ENCODE measurements at places on chromosomes 5 and 9. TPM values are rescaled to one million over a fixed set of nuclear protein-coding genes. Genes with fewer than 3 reads are reported as not detected.

GRCh38 chr9:132898051-132898450 lies 19.4 kb downstream of the SPACA9 start:
- no peak for DNase-seq

DNA sequence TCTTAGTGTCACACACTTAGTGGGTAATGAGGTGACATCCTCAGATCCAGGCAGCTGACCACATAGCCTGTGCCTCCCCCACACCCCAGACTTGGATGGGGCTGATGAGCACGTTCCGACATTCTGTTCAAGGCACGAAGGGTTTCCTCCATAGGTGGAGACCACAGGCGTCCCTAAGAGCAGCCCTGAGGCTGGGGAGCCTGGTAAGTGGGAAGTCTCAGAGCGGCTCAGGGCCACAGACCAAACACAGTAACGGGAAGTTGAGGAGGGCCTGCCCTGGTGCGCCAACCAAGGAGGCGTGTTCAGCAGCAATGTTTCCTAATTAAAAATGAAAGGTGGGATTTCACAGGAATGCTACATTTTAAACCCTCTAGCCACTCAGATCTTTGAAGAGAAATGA lies 102.3 kb upstream of the PHYKPL start:
- no peak for DNase-seq

DNA sequence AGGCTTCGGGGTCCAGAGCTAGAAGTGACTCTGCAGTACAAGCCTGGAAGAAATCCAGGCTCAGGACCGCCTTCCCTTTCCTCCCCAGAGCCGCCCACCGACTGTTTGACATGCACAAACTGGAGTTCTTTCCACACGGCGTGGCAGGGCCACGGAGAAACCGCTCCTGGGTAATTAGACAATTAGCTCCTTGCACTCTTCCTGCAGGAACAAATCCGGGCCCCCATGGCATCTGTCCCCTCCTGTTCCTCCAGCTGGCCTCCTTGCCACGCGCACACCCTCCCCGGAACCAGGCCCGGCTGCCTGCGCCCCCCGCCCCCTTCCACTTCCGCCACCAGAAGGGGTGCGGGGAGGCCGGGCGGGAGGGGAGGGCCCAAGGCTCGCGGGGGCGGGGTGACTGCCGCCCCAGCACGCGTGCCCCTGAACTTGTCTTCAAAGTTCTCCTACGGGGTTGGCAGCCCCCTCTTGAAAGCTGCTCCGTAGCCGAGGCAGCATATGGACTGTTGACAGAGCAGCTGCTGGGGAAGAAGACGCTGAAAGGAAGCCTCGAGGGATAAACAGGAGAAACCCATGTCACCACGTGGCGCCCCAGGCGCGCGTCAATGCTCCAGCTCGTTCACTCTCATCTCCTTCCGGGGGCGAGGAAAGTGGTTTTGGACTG lies 74.3 kb downstream of the SEC61B start:
- no peak for DNase-seq

DNA sequence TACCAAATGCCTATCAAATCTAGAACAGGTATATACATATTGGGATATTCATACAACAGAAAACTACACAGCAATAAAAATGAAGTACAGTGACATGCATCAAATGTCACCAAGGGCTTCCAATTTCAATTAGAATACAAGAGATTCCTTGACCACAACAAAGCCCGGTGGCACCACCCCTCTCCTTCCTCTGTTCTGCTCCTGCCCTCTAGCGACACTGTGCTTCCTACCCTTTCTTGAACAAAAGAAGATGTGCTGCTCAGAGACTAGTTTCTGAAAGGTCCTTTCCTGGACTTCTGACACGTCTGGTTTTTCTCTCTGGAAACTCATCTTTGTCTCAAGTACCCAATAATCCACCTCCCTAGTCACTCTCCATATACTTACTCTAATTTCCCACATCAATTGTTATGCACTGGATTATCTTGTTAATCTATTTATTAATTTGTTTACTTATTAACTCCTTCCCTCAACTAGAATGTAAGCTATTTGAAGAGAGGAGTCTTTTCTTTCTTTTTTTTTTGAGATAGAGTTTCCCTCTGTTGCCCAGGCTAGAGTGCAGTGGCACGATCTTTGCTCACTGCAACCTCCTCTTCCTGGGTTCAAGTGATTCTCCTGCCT lies 70.4 kb upstream of the CTSV start:
- DNase-seq = peak; percentile 83

DNA sequence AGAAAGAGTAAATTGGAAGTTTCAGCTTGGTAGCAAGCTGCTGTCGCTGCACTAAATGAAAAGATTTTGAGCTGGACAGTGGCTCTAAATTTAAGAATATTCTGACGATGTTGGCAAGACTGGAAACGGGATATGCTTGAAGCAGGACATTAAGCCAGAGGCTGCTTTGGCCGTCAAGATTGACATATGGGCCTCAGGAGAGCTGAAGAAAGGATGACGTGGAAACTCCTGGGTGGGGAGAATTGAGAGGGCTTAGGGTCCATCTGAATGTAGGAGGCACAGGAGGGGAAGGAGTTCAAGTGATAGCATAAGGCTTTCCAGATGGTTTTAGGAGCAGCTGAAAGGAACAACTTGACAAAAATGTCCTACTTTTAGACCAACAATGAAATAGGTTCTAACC lies 108.9 kb downstream of the PAPPA start:
- DNase-seq = no peak

DNA sequence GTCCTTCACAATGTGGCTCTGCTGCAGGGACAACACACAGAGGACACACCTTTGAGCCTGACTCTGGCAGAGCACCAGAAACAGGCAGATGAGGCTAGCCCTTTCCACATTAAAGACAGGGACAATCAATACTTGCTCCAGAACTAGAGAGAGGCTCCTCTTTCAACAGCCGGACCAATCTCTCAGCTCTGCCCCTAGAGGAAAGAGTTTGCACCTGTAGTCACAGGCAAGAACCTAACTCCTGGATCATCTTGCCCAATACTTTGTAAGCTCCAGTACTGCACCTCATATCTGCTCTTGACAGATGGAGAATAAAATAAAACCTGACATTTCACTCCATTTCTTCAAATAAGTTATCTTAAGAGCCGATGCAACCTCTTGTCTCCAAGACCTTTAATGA lies 52.1 kb downstream of the EPB41L4A start:
- DNase-seq = peak; percentile 41

- DNase-seq = no peak
Measured at GRCh38 chr5:170342153-170342725, 44.7 kb upstream of the LCP2 start.

DNA sequence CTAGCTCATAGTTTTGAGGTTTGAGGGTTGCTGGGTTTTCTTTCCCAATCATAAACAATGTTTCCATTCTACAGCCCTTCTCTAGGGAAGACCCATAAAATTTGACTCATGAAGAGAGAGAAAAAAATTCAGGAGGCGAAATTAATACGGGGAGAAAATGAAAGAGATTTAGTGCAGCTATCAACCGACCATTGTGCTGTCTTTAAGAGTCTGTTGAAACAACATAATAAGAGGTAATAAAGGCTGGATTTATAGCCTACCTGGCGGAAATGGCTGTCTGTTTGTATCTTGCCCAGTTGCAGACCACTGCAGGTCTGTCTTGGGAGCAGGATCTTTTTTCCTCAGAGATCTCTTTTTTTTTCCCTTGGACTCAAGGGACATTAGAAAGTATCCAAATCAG lies 66.9 kb downstream of the TLR4 start:
- no peak for DNase-seq

DNA sequence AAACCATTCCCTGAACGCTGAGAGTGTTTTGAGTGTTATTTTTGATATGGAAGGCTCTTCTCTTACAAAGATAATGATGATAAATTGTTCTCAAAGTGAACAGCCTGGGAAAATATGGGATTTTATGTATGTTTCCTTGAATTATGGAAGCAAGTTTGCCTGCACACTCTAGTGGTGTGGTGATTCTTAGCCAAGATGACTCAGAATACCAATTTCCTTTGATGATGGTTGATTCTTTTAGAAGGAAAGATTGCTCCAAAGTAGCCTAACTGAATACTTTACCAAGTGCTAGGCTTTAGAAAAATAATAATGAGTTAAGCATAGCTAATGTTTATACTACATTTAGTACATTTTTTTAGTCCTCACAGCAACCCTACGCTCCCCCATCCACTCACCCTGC lies 243.4 kb downstream of the EBF1 start:
- DNase-seq = no peak

GRCh38 chr5:107373549-107374263 lies 297.0 kb downstream of the EFNA5 start:
- no peak for DNase-seq

DNA sequence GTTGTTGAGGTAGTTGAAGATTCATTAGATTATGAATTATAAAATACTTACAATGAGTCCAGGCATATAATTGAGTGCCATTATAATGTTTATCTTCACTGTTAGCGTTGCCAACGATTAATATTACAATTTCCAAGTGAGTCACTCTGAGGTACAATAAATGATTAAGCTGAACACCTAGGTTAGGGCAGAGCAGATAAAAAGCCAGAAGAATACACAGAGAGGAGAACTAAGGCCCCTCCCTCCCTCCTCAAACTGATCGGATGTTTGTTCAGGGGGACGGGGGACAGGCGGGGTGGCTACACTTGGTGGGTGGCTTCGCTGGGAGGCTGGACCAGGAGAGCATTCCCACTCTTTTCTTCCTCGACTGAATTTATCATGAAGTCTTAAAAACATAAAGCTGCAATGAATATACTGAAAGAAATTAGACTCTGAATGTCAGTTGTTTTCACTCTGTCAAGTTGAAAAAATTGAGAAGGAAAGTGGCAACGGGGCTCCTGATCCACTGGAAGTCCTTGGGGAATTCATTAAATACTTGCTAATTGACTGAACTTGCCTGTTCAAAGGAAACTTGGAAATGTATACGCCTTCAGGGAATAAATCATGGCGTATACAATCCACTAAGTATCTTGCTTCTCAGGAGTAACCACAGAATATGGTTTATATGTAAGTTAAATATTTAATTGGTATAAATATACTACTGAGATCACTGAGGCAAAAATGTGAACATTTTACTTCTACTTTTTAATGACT lies 198.1 kb downstream of the TSSK1B start:
- peak; percentile 25 for DNase-seq

DNA sequence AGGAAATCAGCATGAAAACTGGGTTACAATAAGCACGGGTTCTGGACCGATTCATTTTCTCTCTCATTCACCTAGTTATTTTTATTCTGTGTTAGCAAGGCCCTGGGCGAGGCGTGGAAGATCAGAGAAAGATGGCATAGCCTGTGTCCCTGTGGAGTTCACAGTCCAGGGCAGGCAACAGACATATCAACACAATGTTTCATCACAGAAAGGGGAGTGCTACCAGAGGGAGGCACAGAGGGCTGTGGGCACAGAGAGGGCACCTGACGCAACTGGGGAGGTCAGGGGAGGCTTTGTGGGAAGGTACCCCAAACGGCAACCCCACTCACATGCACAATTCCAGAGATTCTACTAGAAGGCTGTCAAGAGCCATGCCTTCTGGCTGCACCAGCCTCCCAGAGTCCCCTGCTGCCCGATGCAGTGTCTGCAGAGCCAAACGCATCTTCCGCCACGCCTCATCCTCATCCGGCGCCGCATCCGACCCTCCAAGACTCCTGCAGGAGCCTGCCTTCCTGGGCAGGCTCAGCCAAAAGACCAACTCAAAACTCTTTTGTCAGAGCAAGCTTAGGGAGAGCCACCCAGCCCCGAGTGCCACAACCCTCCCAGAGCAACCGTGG lies 1.4 kb downstream of the FAM193B start:
- no peak for DNase-seq

DNA sequence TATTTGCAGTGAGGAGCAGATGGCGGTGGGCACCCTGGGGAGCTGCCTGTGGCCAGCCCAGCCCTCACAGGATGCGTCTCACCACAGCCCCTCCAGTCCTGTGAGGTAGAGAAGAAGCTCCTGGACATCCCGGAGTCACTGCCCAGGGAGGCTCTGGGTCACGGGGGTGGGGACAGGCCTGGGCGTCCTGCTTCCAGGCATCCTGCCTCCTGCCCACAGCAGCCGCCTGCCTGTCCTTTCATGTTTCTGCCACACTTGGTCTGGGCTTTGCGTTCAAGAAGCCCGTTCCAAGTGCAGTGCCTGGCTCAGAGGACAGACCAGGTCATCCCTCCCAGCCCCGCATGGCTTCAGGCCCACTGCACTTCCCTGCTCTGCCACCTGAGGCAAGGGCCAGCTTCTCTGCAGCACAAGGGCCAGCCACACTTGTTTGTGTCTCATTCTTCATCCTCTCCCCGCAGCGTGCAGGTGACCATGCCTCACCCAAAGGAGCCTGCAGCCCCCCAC lies 38.2 kb downstream of the ZDHHC11B start:
- DNase-seq = no peak

GRCh38 chr5:158869092-158869491 lies 230.6 kb downstream of the EBF1 start:
- DNase-seq = no peak

- DNase-seq = no peak
Measured at GRCh38 chr9:132238992-132239391, 77.1 kb downstream of the NTNG2 start.

- DNase-seq = no peak
Measured at GRCh38 chr9:134063571-134064450, 4.0 kb downstream of the BRD3 start.

DNA sequence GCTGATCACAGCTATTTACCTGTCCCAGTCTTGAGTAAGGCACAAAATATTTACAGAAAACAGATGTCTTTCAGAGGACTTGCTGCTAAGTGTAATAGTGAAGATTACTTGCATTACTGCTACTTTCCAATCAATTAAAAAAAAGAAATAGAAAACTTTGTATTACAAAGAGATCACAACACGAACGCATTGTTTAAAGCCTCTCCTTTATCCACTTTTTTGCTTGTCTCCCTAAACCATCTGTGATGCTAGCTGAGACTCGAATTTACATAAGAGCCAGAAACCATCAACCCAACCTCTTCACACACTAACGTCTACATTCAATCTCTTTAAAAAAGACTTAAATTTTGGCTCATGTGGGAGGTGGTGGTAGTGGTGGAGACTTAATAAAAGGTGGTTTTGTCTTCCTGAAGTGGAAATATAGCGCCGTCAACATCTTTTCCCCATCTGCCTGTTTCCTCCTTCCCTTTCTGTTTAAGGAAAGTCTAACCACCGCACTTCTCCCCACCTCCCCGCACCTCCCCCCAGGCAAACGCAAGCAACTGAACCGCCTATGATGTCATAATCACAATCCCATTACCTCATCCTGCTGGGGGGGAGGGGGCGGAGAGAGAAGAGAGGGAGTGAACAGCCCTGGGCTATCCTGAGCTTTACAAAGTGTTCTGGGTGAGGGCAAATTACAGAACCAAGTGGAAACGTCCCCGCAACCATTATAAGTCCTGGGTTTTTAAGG lies 948 bp upstream of the FAM53C start:
- DNase-seq = no peak

- no peak for DNase-seq
Measured at GRCh38 chr5:168646335-168646734, 67.2 kb upstream of the PANK3 start.

Gene INSYN2B
- total RNA-seq = not detected

Gene MAMDC2
- 2.2 TPM for total RNA-seq

Gene C5orf58
- total RNA-seq = not detected

Gene MELK
- total RNA-seq = 21.8 TPM

Gene JAKMIP2
- total RNA-seq = 0.03 TPM

Gene IFNE
- 0.52 TPM for total RNA-seq

Gene ESM1
- not detected for total RNA-seq

Gene NKD2
- total RNA-seq = 7.5 TPM

Gene TRAF1
- total RNA-seq = 0.41 TPM
